Colonic mucosa (tissue), 4 donors: ENCODE measurements at places on chromosomes 2 and 18. TPM values are rescaled to one million over a fixed set of nuclear protein-coding genes. Genes with fewer than 3 reads are reported as not detected.

GRCh38 chr2:77018219-77018618 lies 504.0 kb downstream of the LRRTM4 start:
- no peak for DNase-seq

- DNase-seq: no peak
These were observed 1612.6 kb upstream of the NXPH2 start for GRCh38 chr2:140392824-140393223.

DNA sequence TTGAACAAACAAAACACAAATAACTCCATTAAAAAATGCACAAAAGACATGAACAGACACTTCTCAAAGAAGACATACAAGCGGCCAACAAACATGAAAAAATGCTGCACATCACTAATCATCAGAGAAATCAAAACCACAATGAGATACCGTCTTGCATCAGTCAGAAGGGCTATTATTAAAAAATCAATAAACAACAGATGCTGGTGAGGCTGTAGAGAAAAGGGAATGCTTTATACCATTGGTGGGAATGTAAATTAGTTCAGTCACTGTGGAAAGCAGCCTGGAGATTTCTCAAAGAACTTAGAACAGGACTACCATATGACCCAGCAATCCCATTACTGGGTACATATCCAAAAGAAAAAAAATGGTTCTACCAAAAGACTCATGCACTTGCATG lies 37.8 kb downstream of the GPR155 start:
- no peak for DNase-seq

- DNase-seq: no peak
These were observed 341.9 kb upstream of the PIK3C3 start for GRCh38 chr18:41613003-41613609.

Gene SLC5A7
- total RNA-seq: 0.42 TPM
